Right lung (tissue), 10 donors: ENCODE measurements at places on chromosomes 1 and 21. TPM values are rescaled to one million over a fixed set of nuclear protein-coding genes. Genes with fewer than 3 reads are reported as not detected.

Gene LRRC71
- polyA plus RNA-seq: 3.3 TPM

Gene PTGFR
- polyA plus RNA-seq: 0.13 TPM

Gene FCRL5
- polyA plus RNA-seq: 0.07 TPM

Gene OXCT2
- 0.19 TPM for polyA plus RNA-seq

Gene RGS8
- not detected for polyA plus RNA-seq

Gene ZYG11A
- polyA plus RNA-seq: 0.10 TPM

Gene MAN1C1
- 12.3 TPM for polyA plus RNA-seq

Gene TAF12
- polyA plus RNA-seq: 33.9 TPM

Gene ATAD3C
- 3.3 TPM for polyA plus RNA-seq

Gene SMPDL3B
- polyA plus RNA-seq: 10.9 TPM

Gene ILDR2
- polyA plus RNA-seq: 0.50 TPM

Gene SOX13
- 51.8 TPM for polyA plus RNA-seq

Gene RUNX3
- 1.9 TPM for polyA plus RNA-seq

Gene TMEM269
- 1.4 TPM for polyA plus RNA-seq

Gene TRAF3IP3
- polyA plus RNA-seq: 2.3 TPM

Gene SLC16A1
- 35.8 TPM for polyA plus RNA-seq

Gene RAB13
- 170 TPM for polyA plus RNA-seq

Gene SPATA17
- 3.9 TPM for polyA plus RNA-seq

Gene TMPRSS2
- polyA plus RNA-seq: 58.0 TPM

Gene TMCO4
- 15.7 TPM for polyA plus RNA-seq

Gene NBPF10
- 1.3 TPM for polyA plus RNA-seq

Gene FAM229A
- 14.0 TPM for polyA plus RNA-seq

Gene FUCA1
- 29.9 TPM for polyA plus RNA-seq

Gene FTCD
- 1.9 TPM for polyA plus RNA-seq

Gene RGS7
- polyA plus RNA-seq: 0.50 TPM

Gene TCHHL1
- polyA plus RNA-seq: not detected

Gene DNAJC28
- polyA plus RNA-seq: 3.7 TPM

Gene UBXN10
- polyA plus RNA-seq: 5.1 TPM

Gene PRAMEF18
- not detected for polyA plus RNA-seq

Gene CELA3A
- not detected for polyA plus RNA-seq

Gene CFAP57
- polyA plus RNA-seq: 5.9 TPM

Gene PALMD
- polyA plus RNA-seq: 26.6 TPM

Gene C8A
- not detected for polyA plus RNA-seq

Gene S100A16
- 119 TPM for polyA plus RNA-seq

Gene PCAT6
- 2.3 TPM for polyA plus RNA-seq

Gene RAB25
- polyA plus RNA-seq: 62.6 TPM

Gene INSRR
- not detected for polyA plus RNA-seq
